ENCODE measurements at places on chromosomes 11 and 22. TPM values are rescaled to one million over a fixed set of nuclear protein-coding genes. Genes with fewer than 3 reads are reported as not detected.

Gene ROBO3
- total RNA-seq = 8.5 TPM

Gene YPEL1
- total RNA-seq = 6.8 TPM

Gene MS4A3
- total RNA-seq = not detected

Gene SLC22A8
- not detected for total RNA-seq

Gene NXPE1
- 139 TPM for total RNA-seq

Gene VPREB1
- total RNA-seq = not detected

Gene MAFF
- total RNA-seq = 26.5 TPM

Gene GDPD4
- not detected for total RNA-seq

Gene GAL3ST3
- total RNA-seq = not detected

Gene HSPB2
- total RNA-seq = not detected
